Memory B cell (primary cell): ENCODE measurements at places on chromosomes 1 and 21.

- DNase-seq, result no peak
Measured at GRCh38 chr1:107363154-107363553, 222.3 kb downstream of the NTNG1 start.

- DNase-seq, result no peak
Measured at GRCh38 chr1:105027838-105028471, 1278.3 kb downstream of the AMY1C start.

GRCh38 chr1:58290685-58291372, 255.7 kb downstream of the OMA1 start:
- no peak for DNase-seq

GRCh38 chr21:34743285-34743684, 74.5 kb downstream of the CLIC6 start:
- no peak for DNase-seq

DNA sequence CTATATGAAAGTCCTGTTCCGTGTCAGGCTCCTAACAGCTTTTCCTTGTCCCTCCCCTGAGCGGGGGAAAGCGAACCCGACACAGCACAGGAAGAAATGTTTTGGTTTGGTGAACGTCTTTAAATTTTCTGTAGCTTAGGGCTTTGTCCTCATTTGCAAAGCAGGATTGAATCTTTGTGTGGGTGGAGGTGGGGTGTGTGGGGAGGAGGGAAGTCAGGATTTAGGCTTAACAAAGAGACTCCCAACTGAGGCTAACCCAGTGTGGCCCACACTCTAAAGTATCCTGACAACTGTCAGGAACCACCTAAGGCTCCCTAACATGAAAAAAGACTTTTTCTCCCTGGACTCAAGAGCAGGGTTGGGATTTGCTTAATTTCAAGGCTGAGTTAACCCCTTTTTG, 376.2 kb upstream of the C1orf174 start:
- DNase-seq, result no peak

DNA sequence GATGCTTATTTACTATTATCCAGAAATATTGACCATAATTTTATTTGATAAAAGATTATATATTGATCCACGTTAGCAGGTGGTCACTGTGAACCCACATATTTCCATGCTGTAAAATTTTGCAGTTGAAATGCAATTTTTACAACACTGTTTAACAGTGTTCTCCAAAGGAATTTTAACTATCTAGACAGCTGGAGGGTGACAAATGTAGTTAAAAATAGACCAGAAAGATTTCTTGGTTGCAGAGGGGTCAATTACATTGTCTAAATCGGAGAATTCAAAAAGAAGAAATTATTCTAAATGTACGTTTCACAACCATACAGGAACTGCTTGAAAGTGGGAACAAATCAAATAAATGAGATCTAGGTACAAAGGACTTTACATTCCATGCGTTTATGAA, 625.2 kb upstream of the NCAM2 start:
- no peak for DNase-seq

- DNase-seq, result no peak
Measured at GRCh38 chr1:155130272-155131006, 2.8 kb downstream of the EFNA1 start.

DNA sequence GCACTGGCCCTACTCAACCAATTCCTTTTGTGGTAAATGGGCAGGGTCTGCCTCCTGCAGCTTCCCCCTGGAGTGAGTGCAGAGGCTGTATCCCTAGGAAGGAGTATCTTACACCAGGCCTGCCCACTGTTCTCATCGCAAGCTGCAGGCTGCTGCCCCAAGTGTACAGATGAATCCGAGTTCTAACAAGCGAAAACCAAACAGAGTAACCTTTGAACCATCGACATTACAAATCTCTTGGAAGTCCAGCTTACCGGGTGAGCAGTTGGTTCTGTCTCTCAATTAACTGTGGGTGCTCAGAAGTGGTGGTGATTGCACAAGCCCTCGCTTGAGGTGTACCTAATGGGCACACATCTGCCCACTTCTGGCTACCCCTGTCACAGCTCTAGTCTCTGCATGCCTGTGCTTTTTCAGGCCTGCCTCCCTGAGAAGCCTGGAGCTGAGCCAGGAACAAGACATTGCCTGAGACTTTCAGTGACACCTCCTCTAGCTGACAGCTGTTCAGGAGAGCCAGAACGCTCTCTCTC, 22.7 kb downstream of the INAVA start:
- no peak for DNase-seq

DNA sequence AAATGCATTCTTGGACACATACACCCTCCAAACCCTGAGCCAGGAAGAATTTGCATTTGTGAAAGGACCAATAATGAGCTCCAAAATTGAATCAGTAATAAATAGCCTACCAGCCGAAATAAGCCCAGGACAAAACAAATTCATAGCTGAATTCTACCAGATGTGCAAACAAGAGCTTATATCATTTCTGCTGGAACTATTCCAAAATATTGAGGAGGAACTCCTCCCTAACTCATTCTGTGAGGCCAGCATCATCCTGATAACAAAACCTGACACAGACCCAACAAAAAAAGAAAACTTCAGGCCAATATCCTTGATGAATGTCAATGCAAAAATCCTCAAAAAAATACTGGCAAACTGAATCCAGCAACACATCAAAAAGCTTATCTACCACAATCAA, 6.7 kb downstream of the SPRR2E start:
- no peak for DNase-seq

DNA sequence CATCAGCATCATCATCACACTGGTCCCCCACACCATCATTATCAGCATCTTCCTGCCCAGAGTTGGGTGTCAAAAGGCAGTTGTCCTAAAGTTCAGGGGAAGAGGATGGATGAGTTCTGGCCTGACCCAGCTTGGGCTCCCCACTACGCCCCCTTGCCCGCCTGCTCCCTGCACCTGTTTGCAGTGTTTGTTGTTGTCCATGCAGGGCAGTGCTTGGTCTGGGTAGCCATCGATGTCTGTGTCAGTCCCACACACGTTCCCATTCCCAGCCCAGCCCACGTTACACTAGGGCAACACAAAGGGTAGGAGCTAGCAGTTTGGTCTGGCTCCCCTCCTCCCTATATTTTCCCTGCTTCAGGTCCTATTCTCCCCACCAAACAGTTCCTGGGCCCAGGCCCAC, 6.8 kb downstream of the THBS3 start:
- DNase-seq, result no peak

DNA sequence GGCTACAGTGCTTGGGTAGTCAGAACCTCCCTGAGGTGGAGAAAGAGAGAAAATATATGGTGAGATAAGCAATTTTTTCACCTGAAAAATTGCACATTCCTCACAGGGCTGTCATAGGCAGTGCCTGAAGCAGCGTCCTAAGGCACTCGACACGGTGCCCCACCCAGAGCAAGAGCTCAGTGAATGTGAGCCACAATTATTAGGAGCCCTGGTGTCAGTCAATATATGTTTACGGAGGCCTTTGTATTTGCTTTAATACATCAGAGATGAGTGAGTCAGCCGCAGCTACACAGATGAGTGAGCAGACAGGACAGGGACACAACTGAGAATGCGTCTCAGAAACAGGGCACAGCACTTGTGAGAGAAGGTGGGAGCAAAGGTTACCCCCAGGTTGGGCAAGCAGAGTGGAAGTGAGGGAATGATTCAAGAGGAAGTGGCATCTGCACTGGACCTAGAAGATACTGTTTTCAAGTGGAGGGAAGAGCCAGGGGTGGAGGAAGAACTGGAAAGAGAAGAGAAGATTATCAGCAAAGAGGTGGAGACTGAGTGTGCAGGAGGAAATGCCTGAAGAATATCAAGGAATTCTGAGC, 5.2 kb upstream of the PIGC start:
- DNase-seq, result no peak

DNA sequence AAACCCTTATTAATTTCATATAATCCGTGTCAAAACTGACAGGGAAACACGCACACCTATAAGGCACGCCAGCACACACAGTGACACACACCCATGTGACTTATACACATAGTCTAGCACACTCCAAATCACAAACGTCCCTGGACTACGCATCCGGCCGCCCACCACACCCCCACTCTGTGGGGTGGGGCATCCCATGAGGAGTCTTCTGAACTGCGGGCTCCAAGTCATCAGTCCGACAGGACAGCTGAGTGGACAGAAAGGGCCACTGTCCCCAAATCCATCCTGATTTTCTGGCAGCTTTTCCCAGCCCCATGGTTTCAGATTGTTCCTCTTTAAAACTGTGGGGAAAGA, 829 bp downstream of the PEA15 start:
- DNase-seq, result no peak

GRCh38 chr1:79362470-79362869, 355.9 kb upstream of the ADGRL4 start:
- DNase-seq, result no peak

GRCh38 chr1:74772945-74773344, 40.0 kb downstream of the TYW3 start:
- DNase-seq, result no peak

DNA sequence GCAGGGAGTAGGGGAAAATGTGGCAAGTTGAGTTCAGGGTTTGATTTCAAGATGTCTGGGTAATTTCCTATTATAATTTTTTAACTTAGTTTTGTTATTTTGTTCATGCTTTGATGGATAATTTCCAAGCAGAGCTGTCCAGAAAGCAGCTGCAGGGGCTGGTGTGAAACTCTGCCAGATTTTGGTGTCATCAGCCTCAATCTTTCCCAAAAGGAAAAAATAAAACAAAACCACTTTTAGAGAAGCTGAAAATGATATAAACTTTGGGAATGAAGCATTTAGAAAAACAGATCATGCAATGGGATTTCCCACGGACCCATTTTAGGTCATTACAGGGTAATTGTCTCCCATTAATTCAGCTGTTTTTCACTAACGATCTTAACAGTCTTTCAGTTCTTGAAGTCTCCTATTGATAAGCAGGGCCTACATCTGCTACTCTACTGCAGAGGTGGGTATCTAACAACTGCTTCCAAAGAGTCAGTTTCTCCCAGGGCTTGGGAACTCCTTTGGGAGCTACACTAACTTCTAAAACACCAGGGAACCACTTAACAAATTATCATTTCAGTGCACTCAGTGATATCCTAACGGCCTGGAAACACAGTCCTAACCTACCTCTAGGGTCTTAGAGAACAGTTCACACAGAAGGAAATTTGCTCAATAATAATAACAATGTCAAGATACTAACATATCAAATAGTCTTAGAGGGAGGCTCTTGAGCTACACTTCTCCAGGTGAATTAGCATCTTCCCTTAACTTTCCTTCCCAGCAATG, 12.3 kb downstream of the ZNF436 start:
- DNase-seq, result no peak

DNA sequence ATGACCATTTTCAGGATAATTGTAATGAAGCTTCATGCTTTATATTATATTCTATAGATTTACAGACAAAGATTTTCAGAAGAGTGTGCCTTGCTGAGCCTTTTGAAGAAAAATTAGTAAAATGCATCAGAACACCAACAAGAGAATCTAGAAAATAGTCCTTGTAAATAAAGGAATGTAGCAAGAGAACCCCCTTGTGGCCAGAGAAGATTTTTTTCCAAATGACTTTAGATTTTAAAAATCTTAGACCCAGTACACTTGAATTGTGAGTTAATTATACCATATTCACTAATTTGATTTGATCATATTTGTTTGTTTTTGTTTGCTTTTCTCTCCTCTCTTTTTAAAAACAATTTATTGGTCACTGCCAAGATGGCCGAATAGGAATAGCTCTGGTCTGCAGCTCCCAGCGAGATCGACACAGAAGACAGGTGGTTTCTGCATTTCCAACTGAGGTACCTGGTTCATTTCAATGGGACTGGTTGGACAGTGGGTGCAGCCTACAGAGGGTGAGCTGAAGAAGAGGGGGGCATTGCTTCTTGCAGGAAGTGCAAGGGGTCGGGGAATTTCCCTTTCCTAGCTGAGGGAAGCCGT, 12.8 kb upstream of the IFI44L start:
- no peak for DNase-seq
